ENCODE measurements at places on chromosomes 2 and 18. TPM values are rescaled to one million over a fixed set of nuclear protein-coding genes. Genes with fewer than 3 reads are reported as not detected.

- no peak overlapping the region for H3K4me3 ChIP-seq
- no peaks in the 10 kb centered on the region for H3K36me3 ChIP-seq
- H3K4me1 ChIP-seq = peaks cover 6% of the 10 kb centered on the region
- H3K27me3 ChIP-seq = no peaks in the 10 kb centered on the region
- peak overlapping the region; percentile 49 for H3K27ac ChIP-seq
These were observed 28.7 kb upstream of the LRRC30 start for GRCh38 chr18:7202169-7202568.

- DNase-seq = no peak
- no peak overlapping the region for H3K4me3 ChIP-seq
- H3K27ac ChIP-seq = no peak overlapping the region
- peaks cover 47% of the 10 kb centered on the region for H3K4me1 ChIP-seq
These were observed 48.6 kb downstream of the SH3RF3 start for GRCh38 chr2:109177635-109178034.

DNA sequence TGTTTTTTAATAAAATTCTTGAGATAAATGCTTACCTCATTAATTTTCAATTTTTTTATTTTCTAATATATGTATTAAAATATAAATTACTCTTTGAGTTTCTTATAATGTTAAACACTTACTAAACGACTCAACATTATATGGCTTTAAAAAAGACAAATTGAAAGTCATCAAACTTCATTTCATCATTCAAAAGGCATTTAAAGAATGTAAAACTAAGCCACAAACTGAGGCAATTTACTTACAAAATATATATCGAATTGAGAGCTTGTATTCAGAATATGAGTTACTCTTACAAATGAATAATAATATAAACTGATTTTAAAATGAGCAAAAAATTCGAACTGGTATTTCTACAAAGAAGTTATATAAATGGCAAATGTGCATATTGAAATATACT, 1262.2 kb upstream of the PIK3C3 start:
- H3K4me3 ChIP-seq = no peak overlapping the region
- no peaks in the 10 kb centered on the region for H3K4me1 ChIP-seq
- no peaks in the 10 kb centered on the region for H3K27me3 ChIP-seq
- no peaks in the 10 kb centered on the region for H3K36me3 ChIP-seq

GRCh38 chr2:207823865-207824264, 54.2 kb upstream of the FZD5 start:
- no peak overlapping the region for H3K4me3 ChIP-seq
- no peak overlapping the region for H3K27ac ChIP-seq
- no peaks in the 10 kb centered on the region for H3K27me3 ChIP-seq
- DNase-seq = no peak
- H3K4me1 ChIP-seq = no peaks in the 10 kb centered on the region

DNA sequence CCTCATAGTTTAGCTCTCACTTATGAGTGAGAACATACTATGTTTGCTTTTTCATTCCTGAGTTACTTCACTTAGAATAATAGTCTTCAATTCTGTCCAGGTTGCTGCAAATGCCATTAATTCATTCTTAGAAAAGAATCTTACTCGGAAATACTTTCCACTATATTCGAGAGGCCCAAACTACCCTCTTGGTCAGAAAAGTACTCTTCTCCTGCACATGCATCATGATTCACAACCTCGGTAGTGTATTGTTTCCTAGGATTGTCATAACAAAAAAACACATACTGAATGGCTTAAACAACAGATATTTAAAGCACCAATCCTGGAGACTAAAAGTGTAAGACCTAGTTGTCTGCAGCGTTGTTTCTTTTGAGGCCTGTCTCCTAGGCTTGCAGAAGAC, 364.0 kb upstream of the SLC14A2 start:
- no peaks in the 10 kb centered on the region for H3K27me3 ChIP-seq
- H3K4me3 ChIP-seq = no peak overlapping the region
- H3K4me1 ChIP-seq = peaks cover 38% of the 10 kb centered on the region
- peak overlapping the region; percentile 3 for H3K27ac ChIP-seq

DNA sequence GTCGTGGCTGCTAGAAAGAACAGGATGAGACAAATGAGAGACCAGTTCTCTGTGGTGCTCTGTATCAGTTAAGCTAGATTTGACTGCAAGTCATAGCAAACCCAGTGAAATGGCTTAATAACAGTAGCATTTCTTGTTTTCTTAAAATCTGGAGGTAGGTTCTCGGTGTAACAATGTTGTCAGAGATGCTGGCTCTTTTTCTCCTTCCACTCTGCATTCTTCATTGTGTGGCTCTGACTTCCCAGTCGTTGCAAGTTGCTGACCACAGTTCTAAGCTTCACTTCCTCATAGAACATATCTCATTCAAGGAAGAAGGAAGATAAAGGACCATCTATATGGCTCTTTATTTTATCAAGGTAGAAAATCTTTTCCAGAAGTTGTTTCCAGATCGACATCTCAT, 7.9 kb upstream of the CKAP2L start:
- H3K27ac ChIP-seq = no peak overlapping the region
- no peak overlapping the region for H3K4me3 ChIP-seq
- no peaks in the 10 kb centered on the region for H3K36me3 ChIP-seq

DNA sequence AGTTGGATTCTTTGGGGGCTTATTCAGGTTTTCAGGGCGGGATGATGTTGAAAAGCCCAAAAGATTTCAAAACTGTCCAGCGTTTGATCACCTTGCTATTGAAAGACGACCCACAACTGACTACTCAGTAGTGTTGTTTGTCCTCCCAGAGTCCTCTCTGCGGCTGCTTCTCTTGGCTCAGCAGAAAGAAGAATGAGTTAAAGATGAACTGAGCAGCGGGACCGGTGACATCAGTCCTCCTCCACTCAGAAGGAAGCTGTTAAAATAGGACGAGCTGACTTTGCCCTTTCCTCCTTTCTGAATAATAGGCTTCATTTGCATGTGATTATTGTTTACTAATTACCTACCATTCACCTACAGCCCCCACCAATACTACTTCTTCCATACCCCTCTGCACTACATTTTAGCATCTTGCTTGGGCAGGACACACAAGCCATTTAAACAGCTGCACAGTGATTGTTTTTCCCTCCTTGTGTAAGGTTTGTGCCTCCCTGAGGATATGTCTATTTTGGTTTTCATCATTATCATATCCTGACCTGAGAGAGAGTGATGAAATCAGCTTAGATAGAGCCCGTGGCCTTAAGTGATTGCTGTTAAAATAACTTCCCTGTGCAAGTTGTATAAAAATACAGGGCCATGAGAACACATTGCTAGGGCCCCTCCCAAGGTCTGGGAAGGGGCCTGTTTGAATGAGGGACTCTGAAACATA, 261.8 kb downstream of the FHOD3 start:
- no peak for DNase-seq
- no peak overlapping the region for H3K27ac ChIP-seq
- no peak overlapping the region for H3K4me3 ChIP-seq
- no peaks in the 10 kb centered on the region for H3K36me3 ChIP-seq
- no peaks in the 10 kb centered on the region for H3K4me1 ChIP-seq
- H3K27me3 ChIP-seq = no peaks in the 10 kb centered on the region

DNA sequence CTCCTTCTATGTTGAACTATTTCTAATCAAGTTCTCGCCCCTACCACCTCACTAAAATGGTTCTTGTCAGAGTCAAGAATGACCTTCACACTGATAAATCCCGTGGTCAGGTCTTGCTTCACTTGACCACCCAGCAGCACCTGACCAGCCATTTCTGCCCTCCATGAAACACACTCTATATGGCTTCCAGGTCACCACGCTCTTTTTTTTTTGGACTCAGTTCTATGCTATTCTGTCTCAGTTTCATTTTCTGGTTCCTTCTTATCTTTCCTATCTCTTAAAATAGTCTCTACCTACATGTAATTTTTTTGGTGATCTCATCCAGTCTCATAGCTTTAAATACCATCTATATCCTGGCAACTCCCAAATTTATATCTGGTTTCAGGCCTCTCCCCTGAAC, 11.4 kb downstream of the EIF2AK3 start:
- peaks cover 13% of the 10 kb centered on the region for H3K4me1 ChIP-seq
- H3K27me3 ChIP-seq = no peaks in the 10 kb centered on the region
- no peak overlapping the region for H3K27ac ChIP-seq
- H3K36me3 ChIP-seq = peaks cover 18% of the 10 kb centered on the region

DNA sequence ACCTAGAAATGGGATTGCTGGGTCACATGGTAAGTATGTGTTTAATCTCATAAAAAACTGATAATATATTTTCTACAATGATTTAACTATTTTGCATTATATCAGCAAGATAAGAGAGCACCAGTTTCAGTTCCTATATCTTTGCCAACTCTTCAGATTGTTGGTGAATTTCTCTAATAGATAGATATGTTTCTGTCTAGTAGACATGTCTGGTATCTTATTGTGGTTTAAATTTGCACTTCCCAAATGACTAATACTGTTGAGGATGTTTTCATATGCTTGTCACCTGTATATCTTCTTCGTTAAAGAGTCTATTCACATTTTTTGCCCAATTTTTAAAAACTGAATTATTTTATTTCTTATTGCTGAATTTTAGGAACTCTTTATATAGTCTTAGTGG, 113.8 kb upstream of the UXS1 start:
- H3K27me3 ChIP-seq = no peaks in the 10 kb centered on the region
- DNase-seq = no peak
- H3K27ac ChIP-seq = no peak overlapping the region
- no peaks in the 10 kb centered on the region for H3K4me1 ChIP-seq
- H3K36me3 ChIP-seq = no peaks in the 10 kb centered on the region

DNA sequence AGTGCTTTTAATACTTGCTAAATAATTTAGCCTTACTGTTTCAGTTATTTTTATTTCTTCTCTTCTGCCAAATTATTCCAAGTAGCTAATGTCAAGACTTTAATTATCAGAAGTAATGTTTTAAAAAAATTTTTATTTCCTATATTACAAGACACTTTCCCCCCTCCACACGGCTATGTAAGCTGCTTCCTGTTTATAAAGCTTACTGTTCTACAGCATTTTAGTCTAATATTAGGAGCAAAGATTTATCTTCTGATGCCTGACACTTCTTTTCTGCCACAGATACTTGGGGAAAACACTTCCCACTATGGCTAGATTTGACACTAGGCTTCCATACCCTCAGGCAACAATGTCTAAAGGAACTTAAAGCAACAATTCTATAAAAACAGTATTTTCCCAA, 62.3 kb downstream of the ROCK1 start:
- H3K27ac ChIP-seq = no peak overlapping the region
- no peaks in the 10 kb centered on the region for H3K27me3 ChIP-seq
- peaks cover 29% of the 10 kb centered on the region for H3K4me1 ChIP-seq
- H3K36me3 ChIP-seq = peaks cover 21% of the 10 kb centered on the region
- no peak for DNase-seq

GRCh38 chr2:106975641-106976040, 89.7 kb upstream of the ST6GAL2 start:
- no peaks in the 10 kb centered on the region for H3K4me1 ChIP-seq
- H3K27ac ChIP-seq = no peak overlapping the region
- no peak for DNase-seq
- H3K36me3 ChIP-seq = no peaks in the 10 kb centered on the region
- no peaks in the 10 kb centered on the region for H3K27me3 ChIP-seq

- H3K4me1 ChIP-seq = peaks cover 7% of the 10 kb centered on the region
- H3K27ac ChIP-seq = no peak overlapping the region
- H3K4me3 ChIP-seq = no peak overlapping the region
These were observed 25.9 kb downstream of the LYPD6B start for GRCh38 chr2:149064365-149064841.

GRCh38 chr2:46329803-46330775, 32.9 kb downstream of the EPAS1 start:
- H3K27ac ChIP-seq = peak overlapping the region; percentile 56
- no peaks in the 10 kb centered on the region for H3K27me3 ChIP-seq
- peaks cover 97% of the 10 kb centered on the region for H3K4me1 ChIP-seq
- H3K4me3 ChIP-seq = no peak overlapping the region
- DNase-seq = no peak

- H3K4me3 ChIP-seq = no peak overlapping the region
- H3K27me3 ChIP-seq = no peaks in the 10 kb centered on the region
- no peak for DNase-seq
- peaks cover 21% of the 10 kb centered on the region for H3K4me1 ChIP-seq
- H3K27ac ChIP-seq = no peak overlapping the region
These were observed 12.1 kb downstream of the MAP4K3 start for GRCh38 chr2:39424951-39425350.

DNA sequence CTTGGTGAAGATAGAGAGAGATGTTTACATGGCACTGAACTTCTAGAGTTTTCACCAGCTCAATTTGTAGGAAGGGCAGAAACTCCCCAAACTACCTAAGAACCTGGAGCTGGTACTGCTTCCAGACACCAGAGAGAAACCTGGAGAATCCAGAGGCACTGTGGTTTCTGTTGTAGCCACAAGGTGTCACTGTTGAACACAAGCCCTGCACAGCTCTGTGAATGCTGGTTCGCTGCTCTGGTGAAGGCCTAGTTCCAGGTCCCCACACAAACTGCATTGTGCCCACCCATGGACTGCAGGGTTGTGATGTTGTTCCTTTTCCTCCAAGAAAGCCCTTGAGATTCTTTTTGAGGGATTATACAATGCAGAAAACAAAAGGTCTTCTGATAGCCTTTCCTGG, 150.5 kb upstream of the HS6ST1 start:
- peaks cover 20% of the 10 kb centered on the region for H3K4me1 ChIP-seq
- H3K27me3 ChIP-seq = no peaks in the 10 kb centered on the region
- H3K27ac ChIP-seq = no peak overlapping the region
- DNase-seq = no peak

GRCh38 chr18:36352384-36352783, 54.9 kb downstream of the FHOD3 start:
- no peaks in the 10 kb centered on the region for H3K4me1 ChIP-seq
- H3K4me3 ChIP-seq = no peak overlapping the region
- H3K27me3 ChIP-seq = no peaks in the 10 kb centered on the region
- no peaks in the 10 kb centered on the region for H3K36me3 ChIP-seq
- no peak for DNase-seq

GRCh38 chr2:213221957-213222356, 62.3 kb upstream of the SPAG16 start:
- DNase-seq = no peak
- no peaks in the 10 kb centered on the region for H3K36me3 ChIP-seq
- no peak overlapping the region for H3K4me3 ChIP-seq
- no peak overlapping the region for H3K27ac ChIP-seq
- H3K4me1 ChIP-seq = no peaks in the 10 kb centered on the region

DNA sequence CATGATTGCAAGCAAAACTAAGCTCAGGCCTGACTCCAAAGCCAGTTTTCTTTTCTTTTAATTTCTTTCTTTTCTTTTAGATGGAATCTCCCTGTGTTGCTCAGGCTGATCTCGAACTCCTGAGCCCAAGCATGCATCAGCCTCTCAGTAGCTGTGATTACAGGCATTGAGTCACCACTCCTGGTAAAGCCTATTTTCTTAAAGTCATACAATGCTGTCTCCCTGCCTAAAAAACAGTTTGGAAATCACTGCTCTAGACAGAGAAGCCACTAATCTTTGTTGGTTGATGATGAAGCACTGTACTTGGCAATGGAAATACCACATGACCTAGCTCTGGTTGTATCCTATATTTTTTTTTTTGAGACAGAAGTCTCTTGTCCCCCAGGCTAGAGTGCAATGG, 33.1 kb upstream of the ZNF532 start:
- H3K36me3 ChIP-seq = no peaks in the 10 kb centered on the region
- DNase-seq = no peak
- H3K27ac ChIP-seq = no peak overlapping the region

Gene ZNF24
- total RNA-seq = 51.8 TPM

Gene RAB27B
- total RNA-seq = 20.1 TPM

Gene SERPINB12
- total RNA-seq = not detected

Gene OSR1
- 15.5 TPM for total RNA-seq

Gene SIX3
- not detected for total RNA-seq

Gene COL6A3
- 114 TPM for total RNA-seq

Gene IL1RL1
- 69.6 TPM for total RNA-seq

Gene UGT1A5
- 0.27 TPM for total RNA-seq

Gene PLCD4
- total RNA-seq = 1.1 TPM

All from lower lobe of right lung (tissue), 2 donors.